NCI-H2029 treated with DMSO at 0.1 percent for 48 hours (cell line): ENCODE measurements at places on chromosomes 12 and 14.

GRCh38 chr14:27370074-27370473, 772.2 kb upstream of the NOVA1 start:
- DNase-seq: no peak

DNA sequence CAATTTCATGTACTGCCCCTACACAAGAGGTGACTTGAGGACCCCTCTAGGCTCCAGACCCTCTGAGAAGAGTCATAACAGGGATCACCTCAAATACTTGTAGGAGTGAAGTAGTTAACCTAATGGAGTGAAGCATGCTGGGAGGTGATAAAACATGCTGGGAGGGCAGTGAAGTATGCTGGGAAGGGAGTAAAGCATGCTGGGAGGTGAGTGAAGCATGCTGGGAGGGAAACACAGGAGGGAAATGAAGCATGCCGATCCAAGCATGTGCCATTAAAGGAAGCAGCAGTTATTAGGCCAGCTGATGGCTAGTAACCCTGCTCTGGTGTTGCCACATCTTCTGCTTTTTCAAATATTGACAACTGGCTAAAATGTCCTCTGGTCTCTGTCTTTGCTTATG, 70.7 kb upstream of the TRHDE start:
- no peak for DNase-seq

- DNase-seq: no peak
Observed at GRCh38 chr14:95739356-95739755, 25.4 kb upstream of the TCL1A start.

GRCh38 chr12:132070298-132070697, 73.8 kb downstream of the DDX51 start:
- no peak for DNase-seq
